Globus pallidus (tissue), 1 donor: ENCODE measurements at places on chromosomes 3 and 15.

GRCh38 chr3:48505968-48506504 is 2.1 kb upstream of the SHISA5 start:
- no peak for DNase-seq

- DNase-seq, result no peak
Observed at GRCh38 chr3:150933473-150933995, 28.3 kb upstream of the MINDY4B start.

DNA sequence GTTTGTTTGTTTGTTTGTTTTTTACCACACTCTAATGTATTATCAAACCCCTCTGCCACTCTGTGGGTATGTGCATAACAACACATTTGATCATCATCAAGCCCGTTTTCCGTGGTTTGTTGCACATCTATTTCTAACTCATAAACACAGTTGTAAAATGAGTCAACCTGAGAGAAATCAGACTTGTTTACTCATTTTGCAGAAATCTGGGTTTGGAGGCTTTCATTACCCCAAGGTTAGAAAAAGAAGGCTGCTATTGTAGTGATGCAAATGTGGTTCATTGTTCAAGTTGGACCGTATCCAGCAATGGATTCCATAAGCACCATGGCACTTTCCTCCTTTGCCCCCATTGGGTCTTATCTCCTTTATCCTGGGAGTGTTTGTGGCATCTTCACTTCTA is 353.2 kb upstream of the SOX2 start:
- DNase-seq, result no peak

GRCh38 chr3:106282943-106283342 is 414.1 kb upstream of the CBLB start:
- DNase-seq, result no peak

DNA sequence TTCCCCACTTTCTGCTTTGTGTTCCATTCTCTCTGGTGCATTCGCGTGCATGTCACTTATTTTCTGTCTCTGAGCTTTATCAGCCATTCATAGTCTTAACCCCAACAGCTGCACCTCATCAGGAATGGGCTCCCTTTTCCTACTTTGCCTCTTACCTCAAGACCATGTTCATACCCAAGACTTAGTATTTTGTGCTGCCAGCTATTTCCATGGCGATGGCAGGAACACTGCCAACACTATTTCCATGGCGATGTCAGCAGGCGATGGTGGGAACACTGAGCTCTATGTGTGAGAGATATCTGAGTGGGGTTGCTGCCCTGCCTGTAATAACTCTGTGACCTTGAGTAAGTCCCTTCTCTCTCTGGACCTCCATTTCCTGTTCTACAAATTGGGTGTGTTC is 5.5 kb downstream of the ZNF35 start:
- DNase-seq, result no peak
